ENCODE measurements at places on chromosomes 6 and 20.

- no peak for DNase-seq
Observed at GRCh38 chr6:68638230-68638900, 3.3 kb downstream of the ADGRB3 start.

GRCh38 chr6:137910424-137910834, 43.4 kb downstream of the TNFAIP3 start:
- no peak for DNase-seq

DNA sequence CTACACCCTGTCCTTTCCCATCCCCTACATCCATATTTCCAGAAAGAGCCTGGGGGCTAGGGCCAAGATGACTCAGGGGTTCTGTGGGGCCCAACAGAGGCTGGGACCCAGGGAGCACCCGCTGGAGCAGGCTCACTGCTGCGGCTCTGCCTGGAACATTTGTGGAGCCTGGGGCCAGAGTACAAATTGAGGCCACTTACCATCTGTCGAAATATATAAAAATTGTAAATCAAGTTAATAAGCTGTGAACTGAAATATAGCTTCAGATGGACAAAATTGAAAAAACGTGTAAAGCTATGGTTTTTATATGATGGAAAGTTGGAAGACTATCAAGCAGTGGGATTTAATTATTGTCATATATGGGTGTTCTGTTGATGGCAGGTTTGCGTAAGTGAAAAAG, 82.9 kb upstream of the ATXN1 start:
- DNase-seq, result no peak

DNA sequence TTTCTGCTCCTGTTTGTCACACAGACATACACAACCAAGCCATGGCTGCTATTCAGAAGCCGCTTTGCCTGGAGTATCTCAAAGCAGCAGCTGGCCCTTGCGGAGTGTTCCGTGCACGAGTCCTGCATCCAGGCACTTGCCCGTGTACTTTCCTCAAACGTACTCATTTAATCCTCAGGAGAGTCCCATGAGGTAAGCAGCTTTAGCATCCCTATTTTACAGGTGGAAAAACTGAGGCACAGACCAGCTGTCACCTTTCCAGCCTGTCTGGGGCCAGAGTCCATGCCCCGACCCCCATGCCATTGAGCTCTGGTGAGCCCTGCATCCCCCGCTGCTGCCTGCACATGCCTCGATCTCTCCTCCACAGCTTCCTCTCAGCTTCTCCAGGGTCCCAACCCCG, 130.0 kb downstream of the ERMARD start:
- no peak for DNase-seq

DNA sequence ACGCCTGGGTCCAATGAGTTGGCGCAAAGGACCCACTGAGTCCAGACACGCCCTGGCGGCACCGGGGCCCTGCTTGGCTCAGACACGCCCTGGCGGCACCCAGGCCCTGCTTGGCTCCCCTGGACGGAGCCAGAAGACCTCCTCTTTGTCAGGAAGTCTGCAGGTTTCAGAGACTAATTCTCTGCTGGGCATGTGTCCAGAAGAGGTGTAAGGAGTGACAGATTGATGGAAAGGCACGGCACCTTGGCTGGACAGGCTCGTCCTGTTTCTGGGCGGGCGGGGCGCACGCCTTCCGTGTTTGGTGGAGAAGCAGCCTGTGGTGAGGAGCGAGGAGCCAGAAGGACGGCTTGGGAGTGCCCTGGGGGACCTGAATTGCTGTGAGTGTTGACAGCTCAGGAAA, 23.1 kb upstream of the DACT2 start:
- no peak for DNase-seq

GRCh38 chr20:12896180-12896579, 112.6 kb upstream of the SPTLC3 start:
- DNase-seq, result no peak

- no peak for DNase-seq
Observed at GRCh38 chr6:112337209-112337638, 9.9 kb upstream of the RFPL4B start.

DNA sequence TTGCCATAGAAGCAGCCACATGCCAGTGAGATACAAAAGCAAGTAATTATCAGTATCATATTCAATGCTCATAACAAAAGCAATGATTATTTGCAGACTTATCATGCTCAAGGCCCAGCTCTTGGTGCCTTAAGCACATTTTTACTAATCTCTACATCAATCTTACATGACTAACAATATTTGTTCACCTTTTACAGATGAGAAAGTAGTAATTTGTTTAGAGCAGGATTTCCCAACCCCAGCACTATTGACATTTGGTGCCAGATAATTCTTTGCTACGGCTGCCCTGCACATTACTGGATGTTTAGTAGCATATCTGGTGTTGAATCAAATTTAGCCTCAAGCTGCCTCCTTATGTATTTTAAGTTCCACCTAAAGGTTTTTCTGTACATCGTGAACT, 19.0 kb upstream of the DOK5 start:
- DNase-seq, result no peak

GRCh38 chr6:122449069-122449468, 22.5 kb downstream of the SERINC1 start:
- no peak for DNase-seq

GRCh38 chr6:70280400-70280853, 22.5 kb downstream of the COL9A1 start:
- no peak for DNase-seq

DNA sequence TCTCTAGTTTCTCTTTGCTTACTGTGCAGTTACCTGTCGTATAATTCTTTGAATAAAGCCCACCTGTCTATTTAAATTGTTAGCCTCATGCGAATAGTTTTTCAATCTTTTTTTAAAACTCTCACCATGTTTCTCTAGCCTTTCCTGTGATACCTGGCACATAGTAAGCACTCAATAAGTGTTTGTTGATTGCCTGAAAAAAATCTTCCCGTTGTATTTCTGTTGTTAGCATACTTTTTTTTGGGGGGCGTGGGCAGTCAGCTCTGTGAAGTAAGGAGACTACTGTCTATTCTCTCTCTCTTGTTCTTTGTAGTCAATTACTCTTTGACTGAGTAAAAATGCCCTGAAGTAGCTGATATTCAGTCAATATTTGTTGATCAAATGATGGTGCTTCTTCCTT, 205.8 kb downstream of the CDKAL1 start:
- DNase-seq, result no peak

DNA sequence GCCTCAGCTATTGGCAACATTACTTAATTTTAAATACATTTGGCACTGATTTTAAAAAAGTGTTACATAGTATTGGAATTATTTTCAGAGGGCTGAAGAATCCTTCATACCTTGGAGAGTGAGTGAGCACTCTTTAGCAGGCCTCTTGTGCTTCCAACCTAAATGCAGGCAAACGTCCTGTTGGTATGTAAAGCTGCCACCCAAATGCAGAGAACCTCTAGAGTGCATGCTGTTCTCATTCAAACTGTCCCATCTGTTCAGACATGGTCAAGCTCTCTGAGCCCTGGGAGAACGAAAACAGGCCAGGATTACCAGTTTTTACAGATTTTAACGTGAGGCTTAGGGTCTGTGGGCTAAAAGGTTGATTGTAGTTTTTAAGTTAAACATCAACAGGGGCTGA, 378.0 kb upstream of the FLRT3 start:
- DNase-seq, result no peak

- DNase-seq, result no peak
Observed at GRCh38 chr6:34615574-34616226, 59.6 kb upstream of the SPDEF start.

- DNase-seq, result no peak
Observed at GRCh38 chr6:21992178-21992967, 304.5 kb downstream of the PRL start.

- no peak for DNase-seq
Observed at GRCh38 chr6:118872726-118873125, 21.2 kb upstream of the ASF1A start.

DNA sequence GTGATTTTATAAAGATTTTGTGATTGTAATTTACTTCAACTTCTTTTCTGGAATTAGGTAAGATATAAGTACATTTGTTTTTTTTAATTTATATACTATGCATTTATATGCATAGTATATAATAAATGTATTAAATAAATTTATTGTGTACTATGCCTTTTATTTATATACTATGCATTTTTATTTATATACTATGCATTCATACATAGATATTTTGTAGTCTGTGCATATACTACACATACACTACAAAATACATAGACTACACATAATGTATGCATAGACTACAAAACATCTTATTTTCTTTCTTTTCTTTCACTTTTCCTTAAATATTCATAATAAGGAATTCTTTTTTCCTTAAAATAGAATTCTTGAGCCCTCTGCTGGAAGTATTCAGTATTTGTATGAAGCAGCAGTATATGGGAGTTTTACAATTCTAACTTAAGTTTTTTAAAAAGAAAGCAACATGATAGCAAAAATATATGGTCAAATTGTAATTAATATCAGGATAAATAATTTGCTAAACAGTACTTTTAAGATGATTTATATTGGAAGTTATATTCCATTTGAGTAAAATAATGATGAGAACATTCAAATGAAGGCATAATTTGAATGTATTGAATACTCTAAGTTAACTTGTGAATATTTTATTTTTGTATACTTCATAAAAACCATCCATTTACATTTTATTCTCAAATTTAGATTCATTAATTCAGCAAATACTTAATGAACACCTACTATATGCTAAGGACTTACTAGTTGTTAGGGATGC, 129.3 kb downstream of the KLHL32 start:
- no peak for DNase-seq

- DNase-seq, result no peak
Observed at GRCh38 chr6:43976706-43977403, 150.4 kb downstream of the MRPL14 start.

DNA sequence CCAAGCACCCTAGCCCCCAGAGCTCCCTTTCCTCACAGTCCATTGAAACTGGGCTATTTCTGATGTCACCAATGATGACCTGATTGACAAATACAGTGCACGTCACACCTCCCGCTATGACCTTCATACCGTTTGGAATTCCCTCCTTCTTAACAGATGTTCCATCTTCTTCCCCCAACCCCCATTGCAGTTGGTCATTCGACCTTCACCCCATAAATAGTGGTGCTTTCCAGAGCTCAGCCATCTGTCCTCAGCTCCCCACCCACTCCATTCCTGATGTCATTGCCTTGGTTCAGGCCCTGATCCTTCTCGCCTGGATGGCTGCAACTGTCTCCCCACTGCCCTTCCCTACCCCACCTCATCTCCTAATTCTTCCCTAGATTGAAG, 198.5 kb downstream of the SOD2 start:
- DNase-seq, result no peak

GRCh38 chr6:22925920-22926789, 356.8 kb downstream of the HDGFL1 start:
- DNase-seq, result no peak
